ENCODE measurements at places on chromosomes 3 and 15.

DNA sequence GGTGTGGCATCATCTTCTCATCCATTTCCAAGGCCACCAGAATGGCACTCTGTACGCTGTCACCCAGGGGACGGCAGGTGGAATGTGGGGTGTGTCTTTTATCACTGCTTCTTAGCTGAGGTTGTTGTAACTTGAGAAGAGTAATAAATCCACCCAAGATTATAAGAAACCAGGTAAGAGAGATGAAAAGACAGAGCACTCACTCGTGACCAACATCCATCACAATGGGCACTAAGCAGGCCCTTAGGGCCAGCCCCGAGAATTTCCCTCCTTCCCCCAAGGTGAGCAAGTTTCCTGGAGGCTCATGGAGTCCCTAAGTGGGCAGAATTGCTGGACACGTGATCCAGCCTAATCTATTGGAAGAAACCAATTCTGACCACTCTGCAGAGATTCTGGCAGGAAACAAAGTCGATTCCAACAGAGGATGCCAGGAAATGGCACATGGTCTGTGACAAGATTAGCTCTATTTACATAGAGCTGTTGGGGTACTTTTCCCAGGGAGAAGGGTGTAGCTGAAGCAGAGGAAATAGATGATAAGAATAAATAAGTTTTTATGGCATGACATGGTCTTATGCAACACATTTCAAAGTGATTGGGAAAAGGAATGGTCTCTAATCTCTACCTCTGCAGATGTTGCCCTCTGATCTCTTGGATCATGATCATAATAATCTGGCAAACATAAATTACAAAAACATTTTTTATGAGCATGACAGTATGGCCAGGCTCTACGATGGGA lies 22.5 kb downstream of the SLC6A20 start:
- no peak for DNase-seq

DNA sequence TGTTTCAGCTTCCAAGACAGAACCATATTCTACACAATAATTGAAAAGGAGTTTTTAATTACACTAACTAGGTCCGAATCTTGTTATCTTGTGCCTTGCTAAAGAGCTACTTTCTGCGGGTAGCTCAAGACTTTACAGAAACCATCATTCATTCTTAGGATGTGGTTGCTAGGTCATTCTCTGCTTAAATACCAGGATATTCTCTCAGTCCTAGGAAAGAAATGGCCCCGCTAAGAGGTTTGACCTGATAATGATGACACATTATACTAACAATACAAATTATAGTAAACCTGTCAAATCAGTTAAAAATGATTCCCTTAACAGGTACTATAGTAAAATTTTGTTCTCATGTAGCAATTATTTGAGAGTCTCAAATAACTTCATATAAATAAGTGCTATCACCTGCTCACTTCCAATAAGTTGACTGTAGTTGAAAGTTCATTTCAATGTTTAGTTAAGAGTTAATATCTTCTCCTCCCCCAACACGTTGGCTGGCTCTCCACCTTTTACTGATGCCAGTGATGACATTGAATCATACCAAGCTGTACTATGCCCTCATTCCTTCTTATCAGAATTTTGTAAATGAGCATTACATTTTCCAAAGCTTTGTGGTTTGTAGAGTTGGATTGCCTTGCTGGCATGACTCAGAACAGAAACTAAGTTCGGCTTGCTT lies 3.6 kb upstream of the C3orf85 start:
- no peak for DNase-seq

DNA sequence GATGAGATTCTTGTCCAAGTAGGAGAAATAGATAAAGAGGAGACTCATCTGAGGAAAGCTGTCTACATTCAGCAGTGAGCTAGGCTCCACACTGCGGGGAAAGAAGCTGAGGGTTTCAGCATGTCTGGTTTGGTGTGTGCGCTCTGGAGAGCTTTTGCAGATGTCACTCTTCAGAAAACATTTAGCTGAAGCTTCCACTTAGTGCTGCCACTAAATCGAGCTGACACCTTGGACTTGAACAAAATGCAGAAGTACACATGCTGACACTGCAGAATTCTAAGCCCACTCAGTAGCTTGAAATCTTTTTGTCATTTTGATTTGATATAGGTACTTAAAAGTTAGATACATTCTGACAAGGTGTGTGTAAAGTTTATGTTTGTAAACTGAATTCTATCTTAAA lies 32.3 kb upstream of the CRTC3 start:
- no peak for DNase-seq

DNA sequence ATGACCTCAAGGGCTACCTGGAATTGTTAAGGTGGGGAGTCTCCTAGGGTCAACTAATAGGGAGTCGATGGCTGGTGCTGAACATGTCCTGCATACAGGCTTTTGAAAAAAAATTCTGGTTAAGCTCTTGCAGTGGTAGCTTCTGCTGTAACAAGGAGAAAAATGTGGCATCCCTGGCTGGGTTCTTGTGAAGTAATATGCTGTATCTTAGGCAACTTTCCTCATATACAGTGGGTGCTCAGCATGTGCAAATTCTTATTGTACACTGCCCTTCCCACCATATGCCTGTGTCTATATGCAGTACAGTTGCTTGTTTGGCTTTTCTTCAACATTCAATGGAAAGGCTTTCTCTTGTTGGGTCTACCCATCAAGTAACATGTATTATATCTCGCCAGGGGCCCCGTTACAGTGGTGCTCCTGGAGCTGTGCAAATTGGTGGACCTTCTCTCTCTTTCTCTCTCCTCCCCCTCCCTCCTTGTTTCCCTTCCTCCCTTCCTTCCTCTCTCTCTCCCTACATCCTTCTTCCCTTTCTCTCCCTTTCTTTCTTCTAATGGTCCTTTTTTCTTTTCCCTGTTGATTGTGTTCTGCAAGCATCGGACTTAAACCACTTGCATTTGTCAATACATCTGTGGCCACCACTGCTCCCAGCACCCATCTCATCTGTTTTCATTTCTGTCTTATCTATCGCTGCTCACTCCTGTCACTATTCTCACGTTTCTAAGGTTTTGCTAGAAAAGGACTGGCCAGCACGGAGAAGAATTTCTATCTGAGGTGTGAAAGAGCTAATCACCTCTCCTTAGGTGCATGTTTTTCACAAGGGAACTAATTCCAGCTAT lies 35.2 kb downstream of the TGFBR2 start:
- no peak for DNase-seq

DNA sequence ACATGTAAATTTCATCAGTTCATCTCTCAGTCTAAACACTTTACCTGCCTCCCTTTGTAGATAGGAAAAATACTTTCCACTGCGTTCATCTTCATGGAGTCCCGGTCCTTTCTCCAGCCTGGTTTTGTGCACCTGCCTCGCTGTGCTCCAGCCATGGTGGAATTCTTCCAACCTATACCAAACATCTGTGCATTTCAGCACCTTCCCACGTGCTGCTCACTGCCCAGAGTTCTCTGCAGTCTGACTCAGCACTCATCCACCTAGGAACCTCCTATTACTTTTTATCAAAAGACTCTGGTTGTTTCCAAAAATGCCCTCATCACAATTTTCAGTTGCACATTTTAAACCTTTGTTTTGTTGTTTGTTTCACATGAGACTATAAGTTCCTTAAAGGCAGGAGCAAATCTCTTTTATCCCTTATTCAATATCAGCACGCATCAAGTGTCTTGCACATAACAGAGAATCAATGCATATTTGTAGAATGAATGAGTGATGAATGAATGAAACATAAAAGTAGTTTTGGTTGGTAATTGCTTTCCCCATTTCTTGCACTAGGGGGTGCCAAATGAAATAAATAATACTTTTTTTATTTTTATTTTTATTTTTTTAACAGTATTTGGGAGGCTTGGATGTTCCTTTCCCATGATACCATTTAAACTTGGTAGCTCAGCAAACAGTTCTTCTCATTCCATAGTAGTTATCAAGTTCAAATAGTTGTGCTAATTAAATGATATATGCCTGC lies 30.2 kb upstream of the ADAMTS9 start:
- DNase-seq: no peak

DNA sequence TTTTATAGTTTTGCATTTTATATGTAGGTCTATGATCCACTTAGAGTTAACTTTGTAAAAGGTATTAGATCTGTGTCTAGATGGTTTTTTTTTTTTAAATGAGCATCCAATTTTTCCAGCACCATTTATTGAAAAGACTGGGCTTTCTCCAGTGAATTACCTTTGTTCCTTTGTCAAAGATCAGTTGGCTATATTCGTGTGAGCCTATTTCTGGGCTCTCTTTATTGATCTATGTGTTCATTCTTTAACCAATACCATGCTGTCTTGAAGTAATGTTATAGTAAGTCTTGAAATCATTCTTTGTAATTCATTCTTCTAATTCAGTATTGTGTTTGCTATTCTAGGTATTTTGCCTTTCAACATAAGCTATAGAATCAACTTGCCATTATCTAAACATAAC lies 165.4 kb upstream of the ARPP21 start:
- DNase-seq: no peak

- no peak for DNase-seq
Observed at GRCh38 chr15:80191897-80192595, 39.2 kb downstream of the FAH start.

DNA sequence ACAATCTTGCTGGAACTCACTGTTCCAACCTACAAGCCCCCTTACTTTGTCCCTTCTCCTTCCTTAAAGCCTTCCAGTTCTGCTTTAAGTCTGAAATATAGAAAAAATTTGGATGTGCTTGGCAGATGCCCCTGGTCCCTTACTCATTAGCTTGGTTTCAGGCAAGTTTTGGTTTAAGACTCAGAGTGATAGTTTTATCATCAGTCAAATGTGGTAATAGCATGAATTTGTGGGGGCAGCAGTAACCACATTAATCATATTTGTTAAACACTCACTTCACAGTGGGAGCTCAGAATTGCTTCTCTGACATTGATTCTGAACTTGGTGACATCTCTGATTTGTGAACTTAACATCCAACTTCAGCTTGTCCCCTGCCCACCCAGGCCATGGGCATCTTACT lies 58.3 kb upstream of the ALDH1A3 start:
- DNase-seq: no peak

GRCh38 chr3:128327606-128328031 lies 139.1 kb downstream of the DNAJB8 start:
- DNase-seq: no peak

DNA sequence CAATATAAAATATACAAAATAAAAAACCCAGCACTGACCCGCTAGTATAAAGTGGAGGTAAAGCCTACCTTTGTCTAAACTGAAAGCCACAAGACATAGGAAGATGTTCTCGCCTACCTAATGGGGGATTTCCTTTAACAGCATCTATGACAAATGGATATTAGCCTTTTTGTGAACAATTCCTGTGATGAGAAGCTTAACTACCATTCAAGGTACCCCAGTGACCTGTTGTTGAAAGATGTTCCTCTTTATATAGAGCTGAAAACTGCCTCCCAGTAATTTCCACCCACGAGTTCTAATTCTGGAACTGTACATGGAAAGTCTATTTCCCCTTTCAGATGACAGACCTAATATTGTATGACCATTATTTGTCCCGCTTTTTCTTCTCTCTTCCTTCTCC lies 109.8 kb upstream of the RASGRP1 start:
- DNase-seq: peak; percentile 60

DNA sequence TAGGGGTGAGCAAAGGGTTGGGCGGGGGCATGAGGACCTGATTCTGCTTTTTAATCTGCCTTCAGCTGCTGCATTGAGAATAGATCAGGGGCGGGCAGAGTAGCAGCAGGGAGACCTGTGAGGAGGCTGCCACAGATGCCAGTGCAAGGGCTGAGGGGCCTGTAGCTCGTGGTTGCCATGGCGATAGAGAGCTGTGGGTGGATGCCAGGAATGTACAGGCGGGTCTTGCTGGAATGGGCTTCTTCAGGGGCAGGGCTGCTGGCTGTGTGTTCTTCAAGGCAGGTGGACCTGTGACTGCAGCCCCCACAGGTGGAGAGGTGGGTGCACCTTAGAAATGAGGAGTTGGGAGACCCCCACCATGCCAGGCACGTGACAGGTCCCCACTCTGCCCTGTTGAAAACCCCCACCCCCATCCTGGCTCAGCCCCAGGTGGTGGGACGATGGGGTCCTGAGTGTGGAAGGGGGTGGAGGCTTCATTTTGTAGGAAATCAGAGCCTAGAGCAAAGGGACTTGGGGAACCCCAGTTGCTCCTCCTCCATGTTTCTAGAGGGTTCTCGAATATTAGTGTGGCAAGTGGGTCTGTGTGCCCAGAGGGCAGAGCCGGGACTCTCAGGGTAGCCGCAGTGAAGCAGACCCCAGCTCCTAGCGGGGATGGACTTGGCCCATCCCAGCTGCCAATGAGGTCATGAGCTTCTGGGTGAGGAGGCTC lies 38.3 kb downstream of the SLC6A6 start:
- no peak for DNase-seq

- no peak for DNase-seq
Observed at GRCh38 chr3:2343031-2343682, 244.5 kb downstream of the CNTN4 start.

DNA sequence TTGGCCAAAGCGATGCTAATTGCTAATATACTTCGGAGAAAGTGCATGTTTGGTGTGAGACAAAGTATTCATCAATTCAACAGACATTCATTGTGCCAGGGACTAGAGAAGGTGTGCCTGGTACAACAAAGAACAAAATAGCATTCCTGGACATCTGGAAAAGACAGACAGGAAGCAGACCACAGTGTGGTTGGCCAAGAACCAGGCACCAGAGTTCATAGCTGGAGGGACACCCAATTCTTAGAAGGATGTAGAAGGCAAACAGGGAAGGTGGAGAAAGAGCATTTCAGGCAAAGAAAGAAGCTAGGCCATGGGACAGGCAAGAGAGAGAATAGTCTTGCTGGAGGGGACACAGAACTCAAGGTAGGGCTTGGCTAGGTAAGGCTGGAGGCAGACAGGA lies 105.8 kb upstream of the ETV5 start:
- no peak for DNase-seq

- no peak for DNase-seq
Observed at GRCh38 chr3:58073301-58074108, 65.3 kb downstream of the FLNB start.

GRCh38 chr3:185631108-185631507 lies 45.0 kb downstream of the SENP2 start:
- DNase-seq: no peak

DNA sequence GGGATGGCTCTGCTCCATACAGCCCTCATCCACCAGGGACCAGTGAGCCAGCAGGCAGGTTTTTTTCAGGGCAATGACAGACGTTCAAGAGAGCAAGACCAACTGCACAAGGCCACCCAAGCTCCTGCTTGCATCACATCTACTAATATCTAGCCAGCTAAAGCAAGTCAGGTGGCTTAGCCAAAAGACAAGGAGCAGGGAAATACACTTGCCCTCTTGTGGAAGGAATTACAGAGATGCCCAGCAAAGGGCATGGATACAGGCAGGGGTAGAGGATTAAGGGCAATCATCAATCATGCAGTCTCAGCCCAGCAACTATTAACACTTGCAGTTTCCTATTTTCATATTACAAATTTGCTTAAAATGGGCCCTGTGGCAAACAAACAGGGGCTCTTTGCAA lies 81.5 kb upstream of the NTRK3 start:
- no peak for DNase-seq

Measured in CD4-positive, alpha-beta T cell treated with Interleukin-17A for 1 hour (primary cell).